NCI-H1694 treated with DMSO at 0.1 percent for 48 hours (cell line): ENCODE measurements at places on chromosomes 5 and 9.
A peak's percentile ranks its signal among the peaks of the same experiment; 100 is the strongest.

DNA sequence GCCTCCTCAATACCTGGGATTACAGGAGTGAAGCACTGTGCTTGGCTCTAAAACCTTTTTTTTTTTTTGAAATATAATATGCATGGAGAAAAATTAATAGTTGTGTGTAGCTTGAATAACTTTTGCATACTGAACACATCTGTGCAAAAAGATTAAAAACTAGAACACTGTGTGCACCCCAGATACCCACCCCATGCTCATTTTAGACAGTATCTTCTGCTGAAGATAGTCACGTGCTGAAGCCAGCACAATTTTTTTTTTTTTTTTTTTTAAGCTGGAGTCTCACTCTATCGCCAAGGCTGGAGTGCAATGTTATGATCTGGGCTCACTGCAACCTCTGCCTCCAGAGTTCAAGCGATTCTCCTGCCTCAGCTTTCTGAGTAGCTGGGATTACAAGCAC, 39.9 kb downstream of the C9orf153 start:
- DNase-seq, result no peak

- no peak for DNase-seq
Measured at GRCh38 chr9:33180526-33181184, 13.5 kb upstream of the B4GALT1 start.

DNA sequence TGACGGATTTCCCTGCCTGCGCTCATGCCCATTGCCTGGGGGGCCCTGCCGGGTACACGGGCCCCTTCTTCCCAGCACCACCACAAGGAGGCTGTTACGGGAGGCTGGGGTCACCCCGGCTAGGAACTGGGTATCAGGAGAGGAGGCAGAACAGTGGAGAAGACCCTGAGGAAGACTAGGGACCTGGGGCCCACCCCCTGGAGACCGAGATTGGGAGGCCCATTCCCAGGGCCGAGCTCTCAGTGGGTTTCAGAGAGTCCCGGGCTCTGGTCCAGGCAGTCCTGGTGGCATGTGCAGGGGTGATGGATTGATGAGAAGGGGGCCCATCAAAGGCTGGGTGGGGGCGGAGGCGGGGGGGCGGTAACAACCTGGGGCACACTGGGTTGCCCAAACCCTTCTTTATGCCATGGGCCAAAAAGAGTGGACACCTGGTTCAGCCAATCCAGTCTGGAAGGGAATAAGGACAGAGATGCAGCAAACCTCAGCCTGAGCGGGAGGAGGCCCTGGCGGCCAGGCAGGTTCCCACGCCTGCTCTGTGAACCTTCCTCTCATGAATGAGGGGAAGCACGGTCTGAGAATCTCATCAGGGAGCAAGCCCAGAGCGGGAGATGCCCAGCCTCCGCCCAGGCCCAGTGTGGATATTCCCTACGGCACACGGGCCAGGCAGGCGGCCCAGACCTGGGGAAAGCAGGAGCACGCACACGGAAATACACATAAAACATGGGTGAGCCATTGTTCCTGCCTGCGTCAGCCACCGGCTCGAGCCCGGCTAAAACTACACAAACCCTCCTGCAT, 785 bp upstream of the P4HA2 start:
- DNase-seq, result no peak

DNA sequence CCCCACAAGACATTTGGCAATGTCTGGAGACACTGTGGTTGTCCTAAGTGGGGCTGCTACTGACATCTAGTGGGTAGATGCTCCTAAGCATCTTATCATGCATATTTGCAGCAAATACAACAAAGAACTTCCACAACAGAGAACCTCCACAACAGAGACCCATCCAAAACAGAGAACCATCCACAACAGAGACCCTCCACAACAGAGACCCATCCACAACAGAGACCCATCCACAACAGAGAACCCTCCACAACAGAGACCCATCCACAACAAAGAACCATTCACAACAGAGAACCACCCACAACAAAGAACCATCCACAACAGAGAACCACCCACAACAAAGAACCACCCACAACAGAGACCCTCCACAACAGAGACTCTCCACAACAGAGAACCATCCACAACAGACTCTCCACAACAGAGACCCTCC, 32.8 kb downstream of the ARPC5L start:
- DNase-seq, result no peak

DNA sequence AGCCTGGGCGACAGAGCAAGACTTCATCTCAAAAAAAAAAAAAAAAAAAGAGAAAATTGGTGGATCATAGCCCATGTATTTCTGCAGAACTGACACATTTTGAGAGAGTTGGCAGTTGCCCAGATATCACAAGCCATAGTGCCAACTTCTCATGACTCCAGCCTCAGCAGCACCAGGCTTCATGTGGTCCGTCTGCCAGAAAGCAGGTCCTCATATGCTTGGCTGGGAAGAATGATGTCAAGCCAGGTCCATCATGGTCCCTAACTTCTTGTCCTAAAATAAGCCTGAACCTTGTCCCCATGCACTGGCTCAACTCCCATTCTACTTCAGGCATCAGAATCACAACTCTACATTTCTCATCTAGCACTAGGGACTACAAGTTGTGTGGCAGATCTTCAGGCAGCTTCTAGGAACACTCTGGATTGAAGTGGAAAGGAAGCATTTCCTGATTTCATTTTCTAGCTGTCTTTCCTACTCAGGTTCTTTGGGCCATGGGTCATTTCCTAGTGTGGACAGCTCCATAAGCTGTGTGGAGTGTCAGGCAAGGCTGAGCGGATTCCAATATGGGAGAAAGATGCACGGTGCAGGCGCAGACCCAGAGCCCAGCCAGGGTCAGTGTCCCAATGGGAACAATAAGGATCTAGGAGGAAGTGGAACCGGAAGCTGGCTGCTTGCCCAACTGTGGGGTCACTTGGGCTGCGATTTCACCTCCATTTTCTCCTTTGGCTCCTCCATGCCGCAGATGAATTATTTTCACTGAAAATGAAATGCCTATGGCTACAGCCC, 90.1 kb downstream of the LMNB1 start:
- DNase-seq, result no peak

- DNase-seq, result peak; percentile 28
Measured at GRCh38 chr5:73447530-73448462, 781 bp downstream of the FOXD1 start.

DNA sequence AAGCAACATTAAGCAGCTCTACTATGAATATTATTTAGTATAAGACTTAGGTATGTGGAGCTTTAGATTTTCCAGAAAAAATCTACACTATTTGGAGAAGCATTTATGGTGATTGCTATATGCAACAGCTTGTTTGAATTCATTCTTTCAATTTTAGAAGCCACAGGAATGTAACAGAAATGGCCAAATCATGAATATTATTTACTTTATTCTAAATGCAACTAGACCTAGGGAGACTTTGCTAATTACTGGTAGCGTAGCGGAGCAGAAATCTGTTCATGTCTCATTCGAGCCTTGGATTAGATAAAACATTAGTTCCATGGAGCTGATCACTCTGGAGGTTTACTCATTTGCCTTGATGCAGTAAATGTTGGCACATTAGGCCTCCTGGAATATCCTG, 290.2 kb downstream of the ZNF608 start:
- DNase-seq, result no peak

DNA sequence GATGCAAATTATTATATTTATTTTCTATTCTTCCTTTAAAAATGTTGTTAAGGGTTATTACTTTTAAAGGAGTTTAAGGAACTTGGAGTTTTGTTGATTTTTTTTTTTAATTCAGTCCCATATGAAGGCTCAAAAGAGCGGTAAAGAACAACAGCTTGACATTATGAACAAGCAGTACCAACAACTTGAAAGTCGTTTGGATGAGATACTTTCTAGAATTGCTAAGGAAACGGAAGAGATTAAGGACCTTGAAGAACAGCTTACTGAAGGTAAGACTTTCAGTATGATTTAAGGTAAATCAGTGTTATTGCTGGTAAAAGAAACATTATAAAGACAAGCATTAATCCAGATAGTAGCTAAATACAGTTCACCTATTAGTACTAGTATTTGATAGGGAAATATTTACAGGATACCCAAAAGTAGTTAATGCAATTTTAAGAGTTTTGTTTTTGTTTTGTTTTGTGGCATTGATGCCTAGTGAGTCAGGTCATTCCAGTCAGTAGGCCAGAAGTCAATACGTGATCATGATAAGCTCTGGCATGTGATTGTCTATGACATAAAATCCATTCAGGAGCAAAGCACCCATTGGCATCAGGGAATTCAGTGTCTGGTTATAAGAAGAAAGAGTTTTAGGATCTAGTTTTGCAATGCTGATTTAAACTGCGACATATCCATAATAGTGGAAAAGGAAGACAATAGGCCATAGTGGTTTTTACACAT, 49.2 kb downstream of the CNTRL start:
- no peak for DNase-seq

- no peak for DNase-seq
Measured at GRCh38 chr5:106401561-106401960, 1269.2 kb downstream of the EFNA5 start.

- no peak for DNase-seq
Measured at GRCh38 chr9:129036923-129037766, 719 bp downstream of the MIGA2 start.

DNA sequence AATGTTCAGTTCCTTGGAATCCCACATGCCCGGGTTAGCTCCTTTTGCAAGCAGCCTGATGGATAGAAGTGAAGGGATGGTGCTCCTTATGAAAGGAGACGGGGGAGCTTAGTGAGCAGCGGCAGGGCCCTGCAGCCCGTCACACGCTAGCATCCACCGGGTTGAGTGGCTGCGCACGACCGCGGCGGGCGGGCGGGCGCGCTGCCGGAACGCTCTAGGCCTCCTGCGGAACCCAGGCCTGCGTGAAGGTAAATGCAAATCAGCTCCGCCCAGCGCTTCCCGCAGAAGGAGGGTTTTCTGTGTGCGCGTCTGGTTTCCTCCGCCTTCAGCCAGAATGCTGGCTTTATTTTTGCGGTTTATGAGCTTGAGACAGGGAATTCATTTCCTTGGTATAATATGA, 19.8 kb downstream of the IL12B start:
- DNase-seq, result no peak

DNA sequence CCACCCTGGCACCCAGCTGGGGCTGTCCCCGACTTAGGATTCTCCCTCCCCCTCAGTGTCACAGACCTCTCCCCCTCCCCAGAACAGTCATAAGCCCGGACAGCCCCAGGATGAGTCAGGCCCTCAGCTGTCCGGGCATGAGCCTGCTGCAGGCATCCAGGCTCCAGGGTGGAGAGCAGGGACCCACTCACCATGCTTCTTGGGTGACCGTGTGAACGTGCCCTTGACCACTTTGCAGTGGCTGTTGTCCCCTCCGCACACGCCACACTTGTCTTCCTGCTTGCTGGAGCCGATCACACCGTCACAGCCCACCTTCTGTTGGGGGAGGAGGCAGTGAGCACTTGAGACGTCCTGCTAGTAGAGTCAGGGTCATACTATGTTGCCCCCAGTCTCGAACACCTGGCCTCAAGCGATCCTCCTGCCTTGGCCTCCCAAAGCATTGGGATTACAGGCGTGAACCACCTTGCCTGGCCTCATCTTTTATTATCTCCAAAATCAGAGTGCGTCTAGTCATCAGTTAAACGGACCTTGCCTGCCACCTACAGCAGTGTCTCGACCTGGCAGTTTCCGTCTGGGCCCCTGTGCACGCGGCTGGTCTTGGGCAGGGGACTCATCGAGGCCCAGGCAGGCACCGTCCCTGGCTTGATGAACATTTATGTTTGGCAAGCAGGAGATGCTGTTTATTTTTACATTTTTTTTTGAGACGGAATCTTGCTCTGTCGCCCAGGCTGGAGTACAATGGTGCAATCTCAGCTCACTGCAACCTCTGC, 72.6 kb downstream of the ZNF354C start:
- no peak for DNase-seq

DNA sequence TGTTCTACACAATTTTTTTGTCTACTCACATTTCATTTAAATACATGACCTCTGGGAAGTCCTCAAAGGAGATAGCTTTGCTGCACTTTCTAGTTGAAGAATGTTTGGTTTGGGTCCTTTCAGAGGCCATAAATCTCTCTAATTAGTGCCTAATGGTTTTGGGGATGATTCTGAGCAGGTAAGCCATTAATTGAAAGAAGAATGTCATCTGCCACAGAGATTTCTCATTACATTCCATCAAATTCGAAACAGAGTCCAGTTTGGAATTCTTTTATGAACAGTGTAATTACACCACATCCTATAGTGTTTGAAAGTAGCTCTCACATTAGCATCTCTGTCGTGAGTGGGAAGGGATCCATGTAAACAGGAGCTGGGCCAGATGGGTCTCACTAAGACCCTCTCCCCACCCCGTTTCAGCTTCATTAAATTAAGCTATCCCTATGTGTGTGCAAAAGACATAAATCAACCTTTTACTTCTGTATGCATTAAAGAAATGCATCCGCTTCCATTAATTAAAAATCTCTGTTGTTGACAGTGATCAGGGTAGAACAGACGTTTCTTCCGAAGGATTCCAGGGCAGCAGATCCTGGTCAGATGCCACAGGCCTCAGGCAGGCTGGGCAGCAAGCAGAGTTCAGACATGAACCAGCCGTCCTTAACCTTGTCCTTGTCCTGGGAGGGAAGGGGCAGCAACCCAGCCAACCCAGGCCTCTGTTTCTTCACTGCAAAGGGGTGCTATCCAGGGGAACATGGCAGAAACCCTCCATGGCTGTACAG, 99.8 kb upstream of the MAP1B start:
- no peak for DNase-seq

DNA sequence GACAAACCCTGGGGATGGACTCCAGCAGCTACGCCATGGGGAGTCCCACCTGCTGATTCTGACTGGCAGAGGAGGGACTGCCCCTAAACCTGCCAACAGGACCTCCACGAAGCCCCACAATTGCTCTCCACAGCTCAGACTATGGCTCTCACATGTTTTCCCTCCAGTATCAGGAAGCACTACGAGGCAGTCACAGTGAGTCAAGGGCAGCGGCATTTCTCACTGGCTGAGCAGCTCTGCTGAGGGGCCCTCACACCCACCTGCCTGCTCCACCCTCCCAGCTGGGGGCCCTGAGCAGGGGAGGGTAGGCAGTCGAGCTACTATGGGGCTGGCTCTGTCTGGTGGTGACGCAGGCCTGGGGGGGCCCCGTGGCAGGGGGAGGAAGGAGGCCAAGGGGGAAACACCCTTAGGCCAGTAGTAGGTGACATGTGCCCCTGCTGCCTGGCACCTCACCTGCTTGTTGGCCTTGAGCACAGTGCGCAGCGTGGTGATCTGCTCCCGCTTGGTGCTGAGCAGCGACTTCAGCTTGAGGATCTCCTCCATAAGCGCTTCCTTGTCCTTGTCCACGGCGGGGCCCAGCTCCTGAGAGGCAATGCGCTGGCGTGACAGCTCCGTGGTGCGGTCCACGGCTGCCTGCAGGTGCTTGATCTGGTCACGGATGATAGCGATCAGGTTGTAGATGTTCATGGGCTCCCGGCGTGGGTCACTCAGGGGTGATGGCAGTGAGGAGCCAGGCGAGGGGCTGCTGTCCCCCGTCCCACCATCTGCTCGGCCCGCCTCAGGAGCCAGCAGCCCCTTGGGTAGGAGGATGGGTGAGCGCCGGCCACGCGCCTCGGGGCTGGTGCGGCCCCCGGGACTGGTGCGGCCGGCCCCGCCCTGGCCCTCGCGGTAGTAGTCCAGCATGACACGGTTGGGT, 46.3 kb downstream of the BICD2 start:
- no peak for DNase-seq
